HAP-1 (cell line): ENCODE measurements at places on chromosomes 5 and 9.

DNA sequence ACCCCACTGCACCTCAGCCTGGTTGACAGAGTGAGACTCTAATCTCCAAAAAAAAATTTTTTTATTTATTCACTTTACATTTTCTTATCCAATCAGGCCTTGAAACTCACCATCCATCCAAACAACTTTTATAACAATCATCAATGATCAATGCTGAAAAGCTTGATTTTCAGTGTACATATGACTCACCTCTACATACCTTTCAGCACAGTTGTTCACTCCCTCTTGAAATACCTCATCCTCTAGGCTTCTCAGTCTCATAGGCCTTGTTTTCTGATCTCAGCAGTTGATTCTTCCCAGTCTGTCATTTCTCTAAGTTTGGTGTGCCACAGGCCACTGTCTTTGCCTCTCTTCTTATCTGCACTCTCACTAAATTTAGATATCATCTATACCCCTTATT is 36.2 kb downstream of the GRIN3A start:
- no peak for DNase-seq

DNA sequence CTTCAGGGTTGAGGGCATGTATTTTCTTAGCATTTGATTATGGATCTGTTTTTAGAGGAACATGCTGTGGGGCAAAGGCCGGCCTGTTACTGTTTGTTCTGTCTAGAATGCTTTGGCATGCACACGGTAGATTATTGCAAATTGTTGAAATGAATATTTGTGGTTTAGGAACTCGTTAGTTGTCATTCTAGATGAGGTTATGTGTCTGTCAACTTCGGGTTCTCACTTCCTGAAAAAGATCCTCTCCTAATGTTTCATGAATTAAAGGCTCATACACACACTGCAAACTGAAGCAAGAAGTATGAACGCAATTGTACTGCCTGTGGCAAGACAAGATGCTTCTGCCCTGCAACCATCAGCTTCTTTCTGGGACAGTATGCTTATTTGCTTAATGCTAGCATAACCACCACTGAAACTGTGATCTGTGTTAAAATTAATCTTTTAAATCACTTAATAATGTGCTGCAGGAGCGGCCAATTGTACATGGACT is 99.6 kb downstream of the BASP1 start:
- no peak for DNase-seq

DNA sequence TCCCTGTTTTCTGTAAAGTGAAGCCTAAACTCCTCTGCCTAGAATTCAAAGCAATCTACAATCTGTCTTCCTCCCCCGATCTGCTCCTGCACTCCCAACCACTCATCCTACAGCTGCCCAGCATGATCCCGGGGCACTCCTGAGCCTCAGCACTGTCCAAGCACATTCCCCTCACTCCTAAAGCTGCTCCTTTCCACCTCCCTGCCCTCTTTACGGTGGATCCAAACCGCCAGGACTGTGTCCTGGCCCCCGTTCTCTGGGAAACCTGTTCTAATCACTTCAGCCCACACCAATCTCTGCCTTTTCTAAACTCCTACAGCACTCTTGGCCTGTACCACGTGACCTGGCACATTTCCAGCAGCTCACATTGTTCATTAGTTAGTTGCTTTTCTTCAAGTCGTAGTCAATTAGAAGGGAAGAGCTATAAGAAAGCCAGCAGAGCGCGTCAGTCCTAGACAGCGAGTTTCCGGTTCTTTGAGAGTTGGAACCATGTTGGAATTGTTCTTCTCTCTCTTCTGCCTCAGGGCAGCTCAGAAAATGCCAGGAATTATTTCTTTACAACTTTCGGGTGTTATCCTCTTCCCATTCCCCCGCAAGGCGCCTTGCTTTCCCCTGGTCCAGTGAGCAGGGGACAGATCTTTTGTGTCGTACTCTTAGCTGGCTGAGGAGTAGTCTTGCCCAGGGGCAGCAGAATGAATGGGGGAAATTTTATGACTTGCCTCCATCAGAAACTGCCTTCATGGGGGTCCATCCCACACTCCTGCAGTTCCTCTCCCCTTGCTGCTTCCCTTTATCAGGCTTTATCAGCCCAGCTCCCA is 60.7 kb downstream of the NRG2 start:
- peak; percentile 91 for DNase-seq

DNA sequence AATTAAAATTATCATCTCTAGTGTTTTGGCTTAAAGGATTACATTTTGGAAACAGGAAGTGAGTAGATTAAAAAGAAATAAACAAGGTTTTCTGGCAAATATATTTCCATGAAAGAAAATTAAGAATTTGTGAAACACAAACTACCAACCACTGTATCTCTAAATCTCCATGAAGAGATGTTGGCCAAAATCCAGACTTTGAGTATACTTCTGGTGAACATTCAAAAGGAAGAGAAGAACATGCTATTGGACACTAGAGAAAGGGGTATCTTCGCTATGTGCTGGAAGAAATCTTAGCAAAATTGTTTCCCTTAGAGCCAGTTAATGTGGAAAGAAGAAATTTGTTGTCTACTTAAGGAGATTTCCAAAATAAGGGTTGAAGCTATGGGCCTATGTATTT is 710.4 kb upstream of the CTNND2 start:
- DNase-seq, result no peak

- DNase-seq, result no peak
Observed at GRCh38 chr9:116058421-116058820, 95.2 kb upstream of the PAPPA start.

DNA sequence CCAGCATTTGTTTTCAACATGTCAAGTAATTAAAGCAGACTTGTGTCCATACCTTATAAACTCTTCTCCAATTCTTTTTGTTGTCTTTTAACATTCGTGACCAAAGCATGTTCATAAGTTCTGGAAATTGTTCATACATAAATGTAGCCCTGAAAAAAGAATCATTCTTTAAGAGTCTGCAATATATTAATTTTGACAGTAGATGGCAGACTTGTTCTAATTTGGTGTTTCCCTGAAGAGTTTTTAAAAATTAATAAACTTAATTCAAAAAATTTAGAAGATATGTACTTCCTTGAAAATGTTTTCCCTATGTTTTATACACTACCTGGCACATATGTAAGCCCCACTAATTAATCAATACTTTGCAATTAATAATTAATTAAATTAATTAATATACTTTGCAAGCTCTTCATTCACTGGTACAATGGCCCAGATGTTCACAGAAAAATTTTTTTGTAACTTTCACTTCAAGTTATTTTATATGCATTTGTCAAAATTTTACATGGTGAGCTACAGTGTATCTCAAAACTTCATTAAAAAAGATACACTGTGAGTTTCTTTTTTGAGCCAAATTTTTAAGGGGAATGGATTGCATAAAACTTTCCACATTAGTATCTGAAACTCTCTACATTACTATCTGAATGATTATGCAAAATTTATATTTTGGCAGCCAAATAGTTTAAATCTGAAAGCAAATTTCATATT is 42.1 kb downstream of the CLINT1 start:
- DNase-seq, result no peak

DNA sequence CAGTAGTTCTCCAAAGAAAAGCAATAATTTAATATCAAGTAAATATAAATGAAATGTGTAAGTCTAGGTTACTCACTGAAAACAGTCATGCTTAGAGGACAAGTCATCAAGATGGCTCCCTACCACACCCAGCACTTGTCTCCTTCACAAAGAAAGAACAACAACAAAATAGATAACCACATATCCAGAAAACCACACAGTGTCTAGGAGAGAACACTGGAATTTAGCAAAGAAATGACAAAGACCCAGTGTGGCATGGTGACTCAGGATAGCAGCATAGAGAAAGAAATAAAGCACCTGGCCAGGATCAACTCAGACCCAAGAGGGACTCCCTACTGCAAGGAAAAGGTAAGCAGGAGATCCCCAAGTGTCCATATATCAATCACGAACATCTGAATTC is 356.2 kb downstream of the TMEM161B start:
- no peak for DNase-seq
